ENCODE measurements at places on chromosomes 7 and 10. TPM values are rescaled to one million over a fixed set of nuclear protein-coding genes. Genes with fewer than 3 reads are reported as not detected.

Gene CALML5
- not detected for total RNA-seq

- DNase-seq = no peak
- H3K27ac ChIP-seq = no peak overlapping the region
- H3K36me3 ChIP-seq = no peaks in the 10 kb centered on the region
- no peaks in the 10 kb centered on the region for H3K27me3 ChIP-seq
- no peaks in the 10 kb centered on the region for H3K4me1 ChIP-seq
- H3K4me3 ChIP-seq = no peak overlapping the region
Measured at GRCh38 chr7:42253316-42253715, 16.3 kb upstream of the GLI3 start.

DNA sequence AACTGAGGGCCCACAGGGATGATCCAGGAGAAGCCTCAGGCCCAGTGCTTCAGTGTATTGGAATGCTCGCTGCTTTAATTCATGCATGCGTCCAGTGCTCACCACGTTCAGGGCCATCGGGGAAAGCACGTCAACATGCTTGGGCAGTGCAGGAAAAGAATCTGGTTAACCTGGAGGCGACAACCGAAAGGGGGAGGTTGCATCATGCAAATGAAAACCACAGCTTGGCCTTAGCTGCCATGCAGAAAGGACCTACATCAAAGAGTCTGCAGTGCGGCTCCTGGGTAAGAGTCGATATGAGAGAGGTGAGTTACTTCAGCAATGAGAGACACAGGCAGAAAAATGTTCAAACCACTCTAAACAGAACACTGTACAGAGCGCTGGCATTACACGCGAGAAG is 440.1 kb downstream of the KCNMA1 start:
- H3K4me3 ChIP-seq = no peak overlapping the region
- H3K27ac ChIP-seq = no peak overlapping the region
- no peaks in the 10 kb centered on the region for H3K27me3 ChIP-seq
- DNase-seq = no peak
- H3K36me3 ChIP-seq = no peaks in the 10 kb centered on the region

- H3K4me3 ChIP-seq = no peak overlapping the region
- no peak overlapping the region for H3K27ac ChIP-seq
- no peaks in the 10 kb centered on the region for H3K4me1 ChIP-seq
- no peaks in the 10 kb centered on the region for H3K36me3 ChIP-seq
- no peaks in the 10 kb centered on the region for H3K27me3 ChIP-seq
Measured at GRCh38 chr10:56662765-56663447, 301.8 kb upstream of the ZWINT start.

Gene SEMA4G
- total RNA-seq = 0.78 TPM

GRCh38 chr7:20440472-20441105 is 109.9 kb downstream of the ITGB8 start:
- H3K27me3 ChIP-seq = no peaks in the 10 kb centered on the region
- no peak overlapping the region for H3K27ac ChIP-seq
- H3K4me3 ChIP-seq = no peak overlapping the region

Gene SKIDA1
- total RNA-seq = 0.30 TPM

Gene SUN3
- not detected for total RNA-seq

GRCh38 chr7:34620425-34620824 is 37.6 kb upstream of the NPSR1 start:
- no peaks in the 10 kb centered on the region for H3K27me3 ChIP-seq
- H3K27ac ChIP-seq = no peak overlapping the region
- no peaks in the 10 kb centered on the region for H3K36me3 ChIP-seq
- H3K4me3 ChIP-seq = no peak overlapping the region
- no peaks in the 10 kb centered on the region for H3K4me1 ChIP-seq

- no peak overlapping the region for H3K27ac ChIP-seq
- no peaks in the 10 kb centered on the region for H3K36me3 ChIP-seq
- H3K4me3 ChIP-seq = no peak overlapping the region
Measured at GRCh38 chr7:122140918-122141317, 3.1 kb downstream of the AASS start.

DNA sequence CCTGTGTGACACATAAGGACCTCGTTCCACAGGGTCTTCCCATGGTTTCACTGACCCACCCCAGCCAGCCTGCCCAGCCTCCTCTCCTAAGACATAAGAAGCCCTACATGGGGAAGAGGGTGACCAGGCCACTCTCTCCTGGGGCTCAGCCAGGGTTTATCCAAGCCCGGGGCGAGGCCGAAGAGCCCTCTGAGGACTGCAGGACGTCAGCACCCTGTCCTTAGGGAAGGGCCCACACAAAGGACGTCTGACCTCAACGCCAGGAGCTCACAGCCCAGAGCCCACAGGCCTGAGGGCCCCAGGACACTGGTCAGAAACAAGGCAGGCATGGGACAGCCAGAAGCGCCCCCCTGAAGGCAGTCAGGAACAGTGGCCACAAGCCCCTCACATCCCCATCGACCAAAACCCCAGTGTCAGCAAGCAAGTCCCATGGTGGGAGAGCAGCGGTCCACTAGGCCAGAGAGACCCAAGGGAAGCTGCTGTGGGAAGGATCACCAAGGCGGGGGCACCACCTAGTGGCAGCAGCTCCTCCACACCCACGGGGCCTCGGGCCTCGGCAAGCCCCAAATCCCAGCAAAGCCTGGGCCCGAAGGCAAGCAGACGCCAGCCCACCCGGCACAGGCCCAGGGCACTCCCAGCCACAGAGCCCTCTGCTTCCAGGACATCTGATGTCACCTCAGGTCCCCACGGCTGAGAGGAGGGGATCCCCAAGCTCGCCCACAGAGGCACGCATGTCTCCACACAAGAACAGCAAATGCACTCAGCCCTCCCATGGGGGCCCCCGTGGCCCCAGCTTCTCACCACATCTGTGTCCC is 23.4 kb downstream of the MAD1L1 start:
- H3K36me3 ChIP-seq = peaks cover 3% of the 10 kb centered on the region
- H3K4me1 ChIP-seq = no peaks in the 10 kb centered on the region
- no peaks in the 10 kb centered on the region for H3K27me3 ChIP-seq
- H3K27ac ChIP-seq = no peak overlapping the region
- H3K4me3 ChIP-seq = no peak overlapping the region

DNA sequence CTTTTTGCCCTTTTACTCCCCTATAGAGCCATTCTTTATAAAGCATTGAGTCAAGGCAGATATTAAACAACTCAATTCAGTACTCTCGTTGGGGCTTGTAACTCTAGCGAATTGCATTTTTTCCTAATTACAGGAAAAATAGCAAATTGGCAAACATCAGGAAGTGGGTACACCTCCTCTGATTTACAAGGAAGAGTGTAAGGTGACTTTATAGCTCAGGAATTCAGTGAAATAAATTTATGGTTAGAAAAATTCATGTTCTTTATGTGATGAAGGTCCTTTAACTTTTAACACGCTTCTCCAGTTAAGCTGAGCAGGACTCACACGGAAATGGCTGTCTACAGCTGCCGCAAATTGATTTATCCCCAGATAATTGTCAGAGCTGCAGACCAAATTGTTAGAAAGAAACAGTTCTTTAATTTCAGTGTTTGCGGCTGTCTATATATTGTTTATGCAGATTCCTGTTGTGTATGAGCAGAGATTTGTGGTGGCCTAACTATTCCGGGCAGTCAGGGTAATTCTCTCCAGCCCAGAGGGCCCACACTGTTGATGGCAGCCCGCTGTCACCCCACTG is 151.1 kb upstream of the MKI67 start:
- H3K27me3 ChIP-seq = no peaks in the 10 kb centered on the region
- H3K4me1 ChIP-seq = no peaks in the 10 kb centered on the region
- H3K27ac ChIP-seq = no peak overlapping the region
- H3K36me3 ChIP-seq = no peaks in the 10 kb centered on the region
- DNase-seq = no peak

Gene RARRES2
- total RNA-seq = 0.38 TPM

Gene LIPN
- total RNA-seq = not detected

Gene CFAP70
- total RNA-seq = 0.61 TPM

DNA sequence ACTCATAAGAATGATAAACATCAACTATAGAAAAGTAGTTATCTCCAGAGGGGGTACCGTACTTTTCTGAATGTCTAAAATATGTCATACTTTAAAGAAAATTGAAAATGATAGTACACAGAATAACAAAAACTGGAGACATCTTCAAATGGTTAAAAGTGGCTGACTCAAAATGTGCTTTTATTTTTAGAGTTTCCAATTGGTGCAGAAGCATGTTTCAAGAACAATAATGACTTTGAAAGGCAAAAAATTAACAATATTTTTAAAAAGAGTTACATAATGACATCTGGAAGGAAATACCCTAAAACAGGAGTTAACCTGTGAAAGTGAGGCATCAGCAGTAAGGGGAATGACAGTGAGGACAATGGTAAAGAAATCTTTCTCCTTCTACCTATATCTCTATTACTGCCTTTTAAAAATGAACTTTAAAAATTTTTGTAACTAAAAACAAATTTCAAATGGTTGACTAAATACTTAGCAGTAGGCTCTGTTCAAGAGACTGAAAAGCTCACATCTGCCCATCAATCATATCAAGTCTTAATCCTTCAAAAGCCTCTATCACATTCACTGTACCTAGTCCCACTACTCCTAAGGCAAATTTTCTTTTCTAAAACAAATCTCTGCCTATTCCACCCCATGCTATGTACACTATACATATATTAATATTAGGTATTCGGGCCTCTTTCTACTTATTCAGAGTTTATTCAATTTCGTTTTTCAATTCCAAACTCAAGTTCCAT is 3.0 kb downstream of the ASZ1 start:
- no peak overlapping the region for H3K27ac ChIP-seq
- H3K36me3 ChIP-seq = no peaks in the 10 kb centered on the region
- no peaks in the 10 kb centered on the region for H3K4me1 ChIP-seq
- no peaks in the 10 kb centered on the region for H3K27me3 ChIP-seq

Gene RGR
- not detected for total RNA-seq

Gene DYDC2
- not detected for total RNA-seq

- H3K4me1 ChIP-seq = no peaks in the 10 kb centered on the region
- no peak overlapping the region for H3K27ac ChIP-seq
- H3K36me3 ChIP-seq = no peaks in the 10 kb centered on the region
- H3K4me3 ChIP-seq = no peak overlapping the region
- H3K27me3 ChIP-seq = no peaks in the 10 kb centered on the region
- peak; percentile 32 for DNase-seq
Measured at GRCh38 chr7:101315336-101315735, 6.3 kb downstream of the IFT22 start.

- H3K27ac ChIP-seq = no peak overlapping the region
- DNase-seq = no peak
- H3K27me3 ChIP-seq = no peaks in the 10 kb centered on the region
Measured at GRCh38 chr7:1466524-1467271, 7.4 kb upstream of the MICALL2 start.

DNA sequence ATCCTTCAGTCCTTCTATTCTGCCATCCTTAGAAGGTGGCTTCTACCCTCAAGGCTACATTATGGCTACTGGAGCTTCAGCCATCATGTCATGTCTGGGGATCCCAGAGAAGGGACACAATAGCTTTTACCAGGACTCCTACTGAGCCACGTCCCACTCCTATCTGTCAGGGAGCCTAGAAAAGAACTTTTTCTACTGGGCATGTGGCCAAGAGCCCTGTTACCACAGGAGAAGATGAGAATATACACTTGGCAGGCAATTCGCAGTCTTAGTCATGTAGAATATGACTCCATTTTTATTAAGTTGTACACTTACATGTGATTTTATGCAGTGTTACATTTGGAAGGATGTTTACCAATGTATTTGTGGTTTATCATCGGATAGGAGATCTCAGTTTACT is 64.6 kb upstream of the KCNMA1 start:
- H3K36me3 ChIP-seq = no peaks in the 10 kb centered on the region
- no peaks in the 10 kb centered on the region for H3K27me3 ChIP-seq
- H3K4me1 ChIP-seq = no peaks in the 10 kb centered on the region
- DNase-seq = no peak

Gene FAM237B
- total RNA-seq = not detected

Gene SFTPA1
- total RNA-seq = not detected

- H3K27me3 ChIP-seq = no peaks in the 10 kb centered on the region
- H3K27ac ChIP-seq = no peak overlapping the region
- no peaks in the 10 kb centered on the region for H3K4me1 ChIP-seq
- no peak overlapping the region for H3K4me3 ChIP-seq
- peaks cover 7% of the 10 kb centered on the region for H3K36me3 ChIP-seq
- DNase-seq = no peak
Measured at GRCh38 chr10:70850097-70850496, 34.3 kb downstream of the SGPL1 start.

- DNase-seq = no peak
- no peaks in the 10 kb centered on the region for H3K36me3 ChIP-seq
- H3K4me3 ChIP-seq = peak overlapping the region; percentile 43
- H3K4me1 ChIP-seq = peaks cover 37% of the 10 kb centered on the region
Measured at GRCh38 chr7:27189295-27189996, 4.4 kb upstream of the HOXA11 start.

DNA sequence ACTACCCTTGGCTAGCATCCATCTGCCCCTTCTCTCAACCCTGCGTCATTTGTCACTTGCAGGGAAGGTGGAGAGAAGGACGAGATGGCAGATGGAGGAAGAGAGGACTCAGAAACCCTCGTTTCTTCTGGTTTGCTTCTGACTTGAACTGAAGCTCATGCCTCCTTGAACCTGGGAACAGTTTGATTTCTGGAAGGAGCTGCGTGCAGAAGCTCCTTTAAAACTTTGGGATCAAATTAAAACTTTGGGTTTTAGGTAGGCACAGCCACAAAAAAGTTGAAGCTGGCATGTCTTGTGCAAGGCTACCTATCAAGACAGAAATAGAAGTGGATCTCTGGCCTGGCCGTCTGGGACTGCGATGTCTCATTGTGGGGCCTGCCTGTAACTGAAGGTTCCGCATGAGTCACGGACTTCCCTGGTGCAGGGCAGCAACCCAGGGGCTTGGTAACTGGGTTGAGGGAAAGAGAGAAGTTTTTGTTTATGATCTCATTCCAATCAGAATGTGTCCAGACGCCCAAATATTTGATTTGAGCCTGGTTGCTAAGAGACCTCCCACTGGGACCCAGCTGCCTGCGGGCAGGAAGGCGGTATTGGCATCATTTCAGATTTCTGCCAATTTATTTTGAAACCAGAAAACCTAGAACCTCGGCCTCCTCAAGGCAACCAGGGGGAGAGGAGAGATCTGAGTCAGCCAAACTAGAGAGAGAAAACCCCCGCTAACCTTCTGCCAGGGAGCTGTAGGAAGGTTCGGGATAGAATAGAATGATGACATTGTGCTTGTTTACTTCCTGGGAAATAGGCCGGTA is 15.8 kb upstream of the CAMK1D start:
- DNase-seq = no peak
- H3K27me3 ChIP-seq = no peaks in the 10 kb centered on the region
- H3K4me1 ChIP-seq = no peaks in the 10 kb centered on the region

DNA sequence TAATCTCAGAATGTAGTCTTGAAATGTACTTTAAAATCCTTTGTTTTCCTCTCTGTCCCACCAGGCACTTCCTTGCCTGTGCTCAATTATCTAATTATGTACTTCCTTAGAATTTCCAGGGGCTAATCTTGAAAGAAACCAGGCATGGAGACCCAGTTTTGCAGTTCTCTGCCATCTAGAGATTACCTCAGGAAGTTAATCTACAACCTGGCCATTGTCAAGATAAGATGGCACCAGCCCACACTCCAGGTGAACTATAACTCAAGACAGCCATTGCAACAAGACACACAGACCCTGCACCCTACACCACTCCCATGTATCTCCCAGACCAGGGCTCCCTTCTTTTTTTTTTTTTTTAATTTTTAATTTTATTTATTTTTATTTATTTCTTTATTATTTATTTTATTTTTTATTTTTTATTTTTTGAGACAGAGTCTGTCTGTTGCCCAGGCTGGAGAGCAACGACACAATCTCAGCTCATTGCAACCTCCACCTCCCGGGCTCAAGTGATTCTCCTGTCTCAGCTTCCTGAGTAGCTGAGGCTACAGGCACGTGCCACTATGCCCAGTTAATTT is 85.9 kb upstream of the TRIM24 start:
- DNase-seq = no peak
- H3K36me3 ChIP-seq = no peaks in the 10 kb centered on the region
- H3K27me3 ChIP-seq = no peaks in the 10 kb centered on the region
- no peak overlapping the region for H3K4me3 ChIP-seq

Gene CREB5
- not detected for total RNA-seq
